Forelimb muscle (tissue), 1 donor: ENCODE measurements at places on chromosomes 13 and 19. TPM values are rescaled to one million over a fixed set of nuclear protein-coding genes. Genes with fewer than 3 reads are reported as not detected.

DNA sequence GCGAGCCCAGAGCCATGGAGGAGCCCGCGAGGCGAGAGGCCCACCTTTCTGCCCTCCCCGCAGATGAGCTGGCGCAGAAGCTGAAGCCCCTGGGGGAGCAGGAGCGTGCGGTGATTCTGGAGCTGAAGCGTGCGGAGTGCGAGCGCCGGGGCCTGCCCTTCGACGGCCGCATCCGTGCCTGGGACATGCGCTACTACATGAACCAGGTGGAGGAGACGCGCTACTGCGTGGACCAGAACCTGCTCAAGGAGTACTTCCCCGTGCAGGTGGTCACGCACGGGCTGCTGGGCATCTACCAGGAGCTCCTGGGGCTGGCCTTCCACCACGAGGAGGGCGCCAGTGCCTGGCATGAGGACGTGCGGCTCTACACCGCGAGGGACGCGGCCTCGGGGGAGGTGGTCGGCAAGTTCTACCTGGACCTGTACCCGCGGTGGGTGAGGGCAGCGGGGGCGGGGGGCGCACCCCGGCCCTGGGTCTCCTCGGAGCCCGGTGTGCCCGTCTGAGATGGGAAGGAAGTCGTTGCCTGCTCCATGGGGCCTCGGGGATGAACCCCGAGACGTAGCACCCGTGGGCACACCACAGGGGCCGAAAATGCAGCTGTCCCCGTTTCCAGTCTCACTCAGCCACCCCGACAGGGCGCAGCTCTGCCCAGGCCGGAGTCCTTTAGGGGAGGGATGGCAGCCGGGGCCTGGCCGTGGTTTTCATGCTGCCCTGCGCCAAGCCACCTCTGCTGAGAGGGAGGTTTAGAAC lies 12.1 kb upstream of the ZNF554 start:
- no peak for DNase-seq

DNA sequence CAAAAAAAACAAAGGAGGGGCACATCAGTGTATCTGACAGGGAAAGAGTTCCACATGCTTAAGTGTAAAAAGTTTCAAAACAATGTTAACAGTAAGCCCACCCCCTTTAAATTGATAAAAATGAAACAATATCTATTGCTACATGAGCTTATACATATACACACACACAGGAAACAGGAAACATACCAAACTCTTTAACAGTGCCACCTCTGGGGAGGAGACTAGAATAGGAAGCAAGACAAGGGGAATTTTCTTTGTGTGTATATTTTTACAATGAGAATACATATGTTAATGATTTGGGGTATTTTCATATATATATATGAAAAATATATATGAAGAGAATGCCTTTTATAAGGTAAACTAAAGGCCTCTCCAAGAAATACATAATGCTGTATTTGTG lies 44.7 kb downstream of the TPT1 start:
- no peak for DNase-seq

The CYP2S1 gene
- 0.29 TPM for polyA plus RNA-seq

The GDF15 gene
- polyA plus RNA-seq = 0.30 TPM

The TMEM190 gene
- polyA plus RNA-seq = not detected

- DNase-seq = peak; percentile 35
Measured at GRCh38 chr13:31846182-31846938, 107.0 kb downstream of the RXFP2 start.

- DNase-seq = no peak
Measured at GRCh38 chr19:55527197-55528029, 9.5 kb downstream of the SBK2 start.

The CDX2 gene
- not detected for polyA plus RNA-seq

The GPALPP1 gene
- polyA plus RNA-seq = 29.2 TPM

The COL4A2 gene
- polyA plus RNA-seq = 443 TPM

The CABP5 gene
- not detected for polyA plus RNA-seq

The KIR2DL4 gene
- polyA plus RNA-seq = not detected

- DNase-seq = no peak
Measured at GRCh38 chr13:21060338-21061028, 903 bp downstream of the LATS2 start.

The ZNF99 gene
- 0.24 TPM for polyA plus RNA-seq

DNA sequence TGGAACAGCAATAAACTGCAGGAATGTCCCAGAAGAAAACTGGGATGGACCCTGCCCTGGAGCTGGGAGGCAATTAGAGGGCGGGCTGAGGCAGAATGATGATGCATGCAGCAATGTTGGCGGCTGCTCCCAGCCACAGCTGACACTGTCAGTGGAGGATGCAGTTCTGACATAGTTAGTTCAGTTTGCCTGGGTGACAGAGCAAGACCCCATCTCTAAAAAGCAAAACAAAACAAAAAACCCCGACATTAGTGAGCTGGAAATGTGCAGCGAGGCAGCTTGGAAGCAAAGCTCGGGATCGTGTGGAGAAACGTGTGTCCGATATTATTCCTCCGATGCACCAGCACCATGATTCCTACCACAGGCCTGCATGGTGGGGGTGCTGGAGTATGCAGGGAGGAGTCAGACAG lies 110.1 kb upstream of the UQCRFS1 start:
- no peak for DNase-seq

The MYO1F gene
- 6.7 TPM for polyA plus RNA-seq

DNA sequence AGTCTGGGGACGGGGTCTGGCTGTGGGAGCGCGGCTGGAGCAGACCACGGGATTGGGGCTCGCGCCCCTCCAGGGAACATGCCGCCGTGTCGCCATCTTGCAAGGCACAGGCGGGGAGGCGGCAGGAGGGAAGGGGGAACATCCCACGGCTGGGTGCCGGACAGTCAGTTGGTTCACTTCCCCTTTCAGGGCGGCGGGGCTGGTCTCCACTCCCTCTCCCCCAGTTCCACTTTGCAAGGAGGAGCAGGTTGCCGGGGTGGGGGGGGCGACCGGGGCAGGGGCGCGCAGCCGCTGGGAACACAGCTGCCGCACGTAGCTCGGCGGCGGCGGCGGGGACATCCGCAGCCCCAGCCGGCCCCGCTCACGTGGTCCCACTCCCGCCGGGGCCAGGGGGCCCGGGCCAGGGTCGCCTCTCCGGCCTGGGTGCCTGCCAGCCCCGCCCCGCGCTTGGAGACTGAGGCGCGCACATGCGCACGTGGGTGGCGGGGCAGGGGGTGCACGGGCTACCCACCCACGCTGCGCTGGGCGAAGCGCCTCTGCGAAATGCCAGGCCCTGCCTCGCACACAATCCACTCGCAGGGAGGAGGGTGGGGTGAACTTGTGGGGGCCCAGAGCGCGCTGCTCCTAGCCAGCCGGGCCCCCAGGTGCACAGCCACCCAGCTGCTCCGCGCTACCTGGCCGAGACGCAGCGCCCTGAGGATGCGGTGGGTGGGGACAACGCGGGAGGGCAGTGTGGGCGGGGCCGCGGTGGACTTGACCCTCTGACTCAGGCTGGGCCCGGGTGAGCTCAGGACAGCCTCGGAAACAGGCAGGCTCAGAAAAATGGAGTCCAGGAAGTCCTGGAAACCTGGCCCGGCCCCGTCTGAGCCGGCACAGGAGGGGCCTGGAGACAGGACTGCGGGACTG lies 6.4 kb downstream of the KLF16 start:
- DNase-seq = no peak

DNA sequence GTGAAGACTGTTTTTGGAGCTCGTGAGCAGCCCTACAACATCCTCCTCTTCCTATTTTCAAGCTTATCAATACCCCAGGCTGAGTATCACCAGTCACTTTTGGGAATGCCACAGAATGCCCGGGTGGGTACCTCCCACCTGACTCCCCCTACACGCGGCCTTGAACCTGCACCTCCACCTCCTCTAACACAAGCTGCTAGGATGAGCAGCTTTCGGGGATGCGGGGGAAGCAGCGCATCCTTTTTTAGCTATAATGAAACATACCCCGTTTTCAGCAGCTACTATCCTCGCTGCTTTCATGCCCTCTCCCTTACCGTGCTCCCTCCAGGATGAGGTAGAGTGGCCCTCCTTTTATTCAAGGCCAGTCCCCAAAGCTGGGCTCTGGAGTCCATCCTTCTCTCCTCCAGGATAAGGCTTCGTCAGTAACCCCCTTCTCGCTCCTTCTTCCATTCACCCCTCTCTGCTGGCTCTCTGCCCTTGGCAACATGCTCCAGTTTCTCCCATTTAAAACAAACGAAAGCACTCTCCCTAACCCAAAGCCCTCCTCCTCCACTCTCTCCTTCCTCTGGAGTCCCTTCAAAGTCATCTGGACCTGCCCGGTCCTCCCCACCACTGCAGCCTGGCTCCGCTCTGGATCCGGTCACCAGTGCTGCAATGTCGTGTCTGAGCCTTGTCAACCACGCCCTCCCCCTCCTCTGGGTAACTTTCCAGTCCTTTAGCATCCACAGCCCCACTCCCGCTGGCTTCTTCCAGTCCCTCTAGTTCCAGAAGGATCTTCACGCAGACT lies 55.3 kb downstream of the STK24 start:
- DNase-seq = no peak

- no peak for DNase-seq
Measured at GRCh38 chr13:23918208-23918607, 20.9 kb upstream of the C1QTNF9B start.

The CDADC1 gene
- 8.9 TPM for polyA plus RNA-seq

The EML2 gene
- 8.9 TPM for polyA plus RNA-seq

The KLK2 gene
- polyA plus RNA-seq = 0.40 TPM

DNA sequence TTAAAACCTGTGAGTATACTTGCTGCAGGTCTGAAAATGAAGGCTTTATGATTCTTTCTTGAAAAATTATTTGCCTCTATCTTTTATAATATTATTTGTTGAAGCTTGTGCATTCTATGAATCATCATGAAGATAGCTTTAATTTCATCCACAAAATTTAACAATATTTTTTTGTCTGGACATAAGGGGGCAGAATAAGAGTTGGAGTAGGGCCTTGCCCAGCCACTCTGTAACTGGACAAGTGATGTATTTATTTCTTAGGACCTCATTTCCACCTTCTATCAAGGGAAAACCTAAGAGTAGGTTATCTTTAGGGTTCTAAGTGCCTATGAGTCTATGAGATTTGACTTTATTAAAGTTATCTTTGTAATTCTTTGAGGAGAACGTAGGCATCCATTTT lies 49.9 kb downstream of the N4BP2L1 start:
- no peak for DNase-seq

The LILRB5 gene
- polyA plus RNA-seq = 8.1 TPM

DNA sequence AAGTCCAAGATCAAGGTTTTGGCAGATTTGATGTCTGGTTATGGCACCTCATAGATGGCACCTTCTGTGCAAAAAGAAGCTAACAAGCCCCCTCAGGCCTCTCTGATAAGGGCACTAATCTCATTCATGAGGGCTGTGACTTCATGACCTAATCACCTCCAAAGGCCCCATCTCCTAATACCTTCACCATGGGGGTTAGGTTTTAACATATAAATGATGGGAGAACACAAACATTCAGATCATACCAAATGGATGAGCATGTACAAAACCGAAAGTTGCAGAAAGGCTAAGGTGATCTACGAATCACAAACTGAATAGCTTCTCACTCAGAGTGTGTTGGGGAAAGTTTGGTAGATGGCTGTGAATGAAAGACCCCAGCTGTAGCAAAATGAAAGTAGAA lies 217.4 kb downstream of the TBC1D4 start:
- DNase-seq = no peak

The LILRB1 gene
- 1.1 TPM for polyA plus RNA-seq

The IGFL1 gene
- not detected for polyA plus RNA-seq

The FGF22 gene
- polyA plus RNA-seq = 0.20 TPM

DNA sequence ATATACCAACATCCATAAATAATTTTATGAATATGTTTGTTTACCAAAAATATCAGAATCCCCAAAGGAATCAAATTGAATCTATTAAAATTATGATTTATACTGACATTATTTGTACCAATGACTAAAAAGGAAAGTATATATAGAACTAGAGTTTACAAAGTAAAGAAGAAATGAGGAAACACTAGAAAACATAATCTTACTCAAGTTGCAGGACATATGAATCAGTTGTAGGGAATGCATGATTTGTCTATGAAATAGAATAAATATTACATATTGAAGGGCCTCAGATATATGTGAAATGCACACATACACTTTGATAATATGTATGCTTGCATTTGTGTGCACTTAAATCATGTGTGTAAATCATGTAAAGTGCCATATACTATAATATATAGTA lies 1466.4 kb downstream of the EFNB2 start:
- DNase-seq = no peak

The ZNF773 gene
- polyA plus RNA-seq = 7.8 TPM

- no peak for DNase-seq
Measured at GRCh38 chr19:40702337-40703012, 12.0 kb upstream of the NUMBL start.

DNA sequence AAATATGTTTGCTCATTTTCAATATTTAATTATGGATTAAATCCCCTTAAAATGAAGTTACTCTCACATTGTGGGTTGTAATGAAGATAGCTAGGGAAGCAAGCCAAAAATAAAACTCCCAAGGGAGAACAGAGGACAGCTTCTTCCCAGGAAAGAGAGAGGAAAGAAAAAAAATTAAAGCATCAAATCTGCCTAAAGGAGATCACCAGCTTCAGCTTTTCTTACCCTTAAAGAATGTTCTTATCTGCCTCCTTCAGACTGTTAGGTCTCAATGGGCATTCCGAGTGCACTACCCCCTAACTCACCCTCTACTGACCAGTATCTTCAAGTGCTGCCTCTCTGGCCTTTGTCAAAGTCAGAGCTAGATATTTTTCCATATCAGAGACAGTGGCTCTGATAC lies 55.2 kb downstream of the XPO4 start:
- no peak for DNase-seq

DNA sequence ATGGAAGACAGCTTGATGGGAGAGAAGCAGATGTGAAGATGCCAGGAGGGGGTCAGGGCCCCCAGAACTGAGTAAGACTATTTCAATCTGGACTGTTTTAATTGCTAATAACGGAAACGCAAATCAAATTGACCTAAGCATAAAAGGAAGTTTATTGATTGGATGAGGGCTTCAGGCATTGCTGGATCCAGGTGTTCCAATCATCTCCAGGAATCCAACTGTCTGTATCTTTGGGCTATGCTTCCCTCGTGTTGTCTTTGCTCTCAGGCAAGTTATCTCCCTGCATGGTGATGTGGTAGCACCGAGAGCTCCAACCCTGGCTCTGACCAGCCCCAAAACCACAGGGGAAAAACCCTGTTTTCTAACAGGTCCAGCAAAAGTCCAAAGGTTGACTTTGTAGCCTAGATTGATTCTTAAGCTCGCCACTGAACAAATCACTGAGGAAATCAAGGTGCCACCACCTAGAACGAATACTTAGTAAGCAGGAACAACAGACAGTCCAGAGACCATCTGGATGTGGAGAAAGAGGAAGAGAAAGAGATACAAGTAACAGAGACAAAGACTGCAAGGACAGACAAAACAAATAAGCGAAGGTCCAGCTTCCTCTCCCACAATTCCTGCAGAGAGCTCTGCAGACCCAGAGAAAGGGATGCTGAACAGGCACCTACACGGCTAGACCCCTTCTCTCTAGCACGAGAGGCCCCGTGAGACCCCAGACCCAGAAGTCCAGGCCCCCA lies 1.2 kb upstream of the C19orf81 start:
- no peak for DNase-seq
